Frontal cortex (tissue), 4 donors: ENCODE measurements at places on chromosomes 7 and 10.

DNA sequence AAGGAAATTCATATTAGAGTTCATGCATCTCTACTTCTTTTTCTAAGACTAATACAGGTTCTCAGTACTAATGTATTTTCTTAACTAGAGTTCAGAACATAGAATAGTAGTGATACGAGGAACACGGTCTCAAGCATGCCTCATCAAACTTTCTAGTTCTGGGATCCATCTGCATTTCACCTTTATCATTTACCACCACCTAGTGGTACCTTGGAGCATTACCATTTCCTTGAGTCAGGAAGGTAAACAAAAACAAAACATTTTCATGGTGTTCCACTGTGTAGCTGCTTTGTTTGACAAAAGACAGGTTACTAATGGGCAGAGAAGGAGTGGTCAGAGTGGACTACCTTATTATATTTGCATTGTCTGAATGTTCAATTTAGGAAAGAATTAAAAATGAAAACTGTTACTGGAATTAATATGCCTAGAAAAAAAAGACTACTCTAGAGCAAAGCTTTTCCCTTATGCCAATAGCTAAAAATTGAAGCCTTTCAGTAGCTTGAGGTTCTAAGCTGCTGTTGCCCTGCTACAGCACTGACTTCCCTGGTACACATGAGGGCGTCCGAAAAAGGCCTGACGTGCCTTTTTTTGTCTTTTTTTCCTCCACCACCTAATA, 44.5 kb downstream of the STARD3NL start:
- peak; percentile 6 for DNase-seq

- no peak for DNase-seq
These were observed 15.8 kb downstream of the CPA1 start for GRCh38 chr7:130396109-130396508.

- no peak for DNase-seq
These were observed at the start of gene HOXA10 for GRCh38 chr7:27173956-27174873. TSS of gene HOXA10 (minus strand) at chr7:27174320. CDS start at chr7:27174306, 14 bp downstream.

DNA sequence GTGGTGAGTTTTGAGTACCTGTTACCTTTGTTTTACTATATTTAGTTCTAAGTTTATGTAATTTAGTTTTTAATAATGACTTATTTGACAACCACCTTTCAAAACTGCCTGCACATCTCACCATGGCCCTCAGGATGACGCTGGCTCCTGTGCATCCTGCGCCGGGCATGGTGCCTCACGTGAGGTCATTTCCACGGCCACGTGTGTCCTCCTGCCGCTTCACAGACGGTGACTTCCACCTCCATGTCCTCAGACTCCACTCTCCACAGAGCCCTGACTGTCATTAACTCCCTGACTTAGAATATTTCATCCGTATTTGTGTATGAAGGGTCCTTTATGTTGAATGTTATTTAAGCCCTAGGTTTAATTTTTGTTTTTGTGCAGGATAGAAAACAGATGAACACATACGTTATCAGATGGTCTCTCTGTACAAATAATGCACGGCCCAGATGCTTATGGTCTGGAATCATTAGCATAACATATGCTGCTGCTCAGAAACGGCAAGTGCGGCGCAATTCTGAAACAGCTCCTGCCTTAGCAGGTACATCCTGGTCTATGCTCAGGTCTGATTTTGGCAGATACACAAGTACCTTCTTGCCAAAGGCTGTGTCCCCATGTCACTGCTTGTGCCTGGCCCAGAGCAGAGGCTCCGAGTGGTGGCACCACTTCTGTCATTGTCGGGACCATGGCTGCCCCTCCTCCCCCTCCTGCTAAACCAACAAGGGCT, 155.8 kb downstream of the WDR37 start:
- no peak for DNase-seq

GRCh38 chr7:48105045-48105444, 16.0 kb downstream of the UPP1 start:
- no peak for DNase-seq

DNA sequence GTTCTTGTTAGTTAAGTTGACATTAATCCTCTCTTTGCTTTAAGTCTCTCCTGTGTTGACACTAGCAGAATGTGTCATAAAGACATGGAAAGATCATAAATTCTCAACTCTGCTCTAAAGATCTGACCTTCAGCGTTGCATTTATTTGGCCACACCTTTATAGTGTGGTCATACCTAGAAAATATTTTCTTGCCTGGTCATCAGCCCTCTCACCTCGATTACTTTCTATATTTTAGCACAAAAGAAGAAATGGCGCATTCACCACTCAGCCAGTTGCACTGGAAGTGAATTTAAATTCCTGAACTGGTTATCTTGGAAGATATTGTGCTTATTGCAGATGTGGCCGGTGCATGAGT, 96.7 kb upstream of the PDCD4 start:
- DNase-seq = no peak

DNA sequence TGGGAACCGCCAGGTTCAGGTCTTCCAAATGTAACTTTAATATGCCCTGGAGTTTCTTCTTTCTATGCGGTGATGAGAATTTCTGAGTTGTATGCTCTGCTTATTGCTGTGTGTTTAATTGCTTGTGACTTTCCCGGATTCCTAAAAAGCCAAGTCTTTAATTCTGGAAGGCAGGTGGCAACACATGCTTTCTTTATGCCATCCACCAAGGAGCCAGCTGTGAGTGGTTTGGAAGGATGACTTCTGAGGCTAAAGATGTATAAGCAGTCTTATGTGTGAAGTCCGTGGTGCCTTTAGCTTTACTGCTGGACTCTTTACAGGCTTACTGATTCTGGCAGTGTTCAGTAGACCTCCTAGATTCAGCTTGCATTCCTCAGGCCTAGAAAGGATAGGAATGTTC, 3.1 kb downstream of the SDK1 start:
- DNase-seq = no peak

GRCh38 chr7:87210506-87210905, 9.0 kb downstream of the TMEM243 start:
- DNase-seq = no peak

DNA sequence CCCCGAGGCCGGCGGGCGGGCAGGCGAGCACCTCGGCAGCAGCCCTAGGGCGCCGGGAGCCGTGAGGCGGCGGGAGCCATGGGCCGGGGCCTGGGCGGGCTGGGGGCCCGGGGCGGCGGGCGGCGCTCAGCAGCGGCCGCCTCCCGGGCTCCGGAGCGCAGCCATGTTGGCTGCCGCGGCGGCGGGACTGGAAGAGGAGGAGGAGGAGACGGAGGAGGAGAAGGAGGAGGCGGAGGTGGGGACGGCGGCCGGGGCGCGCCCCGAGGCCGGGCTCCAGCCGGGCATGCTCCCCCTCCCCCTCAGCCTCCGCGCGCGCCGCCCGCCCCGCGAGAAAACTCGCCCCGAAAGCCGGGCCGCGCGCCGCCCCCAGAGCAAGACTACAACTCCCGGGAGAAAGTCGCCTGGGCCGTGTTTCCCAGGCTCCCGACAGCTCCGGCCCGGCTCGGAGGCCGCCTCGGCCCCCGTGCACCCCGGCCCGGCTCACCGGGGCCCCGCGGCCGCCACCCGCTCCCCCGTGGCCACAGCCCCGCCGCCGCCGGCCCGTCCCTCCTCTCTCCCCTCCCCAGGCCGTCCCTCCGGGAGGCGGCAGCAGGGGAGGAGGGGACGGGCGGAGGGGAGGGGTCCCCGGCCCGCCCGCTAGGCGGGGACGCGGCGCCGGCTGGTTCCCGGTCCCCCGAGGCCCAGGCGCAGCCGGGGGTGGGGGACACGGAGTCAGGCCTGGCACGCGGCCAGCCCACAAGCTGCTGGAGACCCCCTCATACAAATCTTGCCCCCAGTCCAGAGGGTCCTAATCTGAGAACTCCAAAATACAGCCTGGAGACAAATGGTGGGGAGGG, at the start of gene DLG5:
DLG5 (minus strand) TSS at position 190 of the 836 bp plus-strand sequence. CDS start 235 bp downstream, outside the sequence.
- DNase-seq = peak; percentile 82

DNA sequence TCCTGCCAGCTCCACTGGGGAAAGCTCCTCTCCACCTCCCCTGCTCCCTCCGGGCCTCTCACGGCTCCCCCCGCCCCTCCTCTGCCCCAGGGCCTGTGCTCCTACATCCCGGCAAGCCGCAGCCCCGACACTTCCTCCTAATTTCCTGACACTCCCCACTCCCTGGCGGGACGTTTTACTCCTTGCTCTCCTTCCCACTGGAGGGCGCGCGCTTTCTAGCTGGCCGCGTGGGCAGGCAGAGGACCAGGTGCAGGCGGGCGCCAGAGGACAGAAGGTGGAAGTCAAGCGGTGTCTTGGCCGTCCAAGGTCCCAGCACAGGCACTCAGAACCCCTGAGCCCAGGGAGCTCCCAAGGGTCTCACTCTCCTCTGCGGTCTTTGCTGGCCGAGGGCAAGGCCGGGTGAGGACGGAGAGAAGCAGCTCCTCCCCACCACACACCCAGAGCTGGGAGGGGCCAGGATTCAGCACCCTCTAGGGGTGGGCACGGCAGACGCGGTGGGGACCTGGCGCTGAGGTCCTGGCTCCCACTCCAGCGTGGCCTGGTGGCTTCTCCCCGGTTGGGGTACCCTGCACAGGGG, 19.1 kb downstream of the ADAM8 start:
- DNase-seq = no peak

DNA sequence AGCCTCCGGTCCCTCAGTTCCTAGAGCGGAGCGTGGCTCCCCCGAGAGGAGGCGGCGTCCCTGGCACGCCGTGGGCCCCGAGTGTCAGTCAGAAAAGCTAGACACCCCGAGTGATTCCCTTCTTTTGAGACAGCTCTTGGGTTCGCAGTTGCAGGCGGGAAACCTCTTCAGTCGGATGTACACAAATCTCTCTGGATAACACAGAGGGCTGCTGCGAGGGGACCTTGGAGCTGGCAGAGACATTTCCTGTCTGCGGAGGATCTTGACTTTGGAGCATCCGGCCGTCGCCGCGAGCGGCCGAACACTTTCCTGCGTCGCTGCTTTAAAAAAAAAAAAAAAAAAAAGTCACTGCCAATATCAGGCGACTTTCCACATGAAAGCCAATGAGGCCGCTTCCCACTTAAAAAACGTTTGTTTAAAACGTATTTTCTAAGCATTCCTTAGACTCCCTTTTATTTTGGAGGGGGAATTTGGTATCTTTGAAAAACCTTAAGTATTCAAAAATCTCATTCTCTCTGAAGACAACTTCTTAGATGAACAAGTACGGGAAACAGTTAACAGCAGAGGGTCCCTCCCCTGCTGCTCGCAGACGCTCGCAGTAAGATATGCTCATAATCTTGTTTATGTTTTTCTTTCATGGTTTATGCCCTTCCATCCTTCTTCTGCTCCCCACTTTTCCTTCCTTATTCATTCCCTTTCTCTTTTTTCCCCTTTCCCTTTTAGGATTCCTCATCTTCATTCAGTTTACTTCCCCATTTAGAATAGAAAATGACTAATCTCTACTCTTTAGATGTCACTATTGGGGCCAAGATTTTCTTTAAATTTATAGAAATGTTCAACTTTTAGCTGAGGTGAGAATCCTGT, 10.0 kb downstream of the HHEX start:
- peak; percentile 33 for DNase-seq

- no peak for DNase-seq
These were observed 24.6 kb downstream of the RTKN2 start for GRCh38 chr10:62244088-62244487.

GRCh38 chr7:99033765-99034164, 110.1 kb downstream of the SMURF1 start:
- no peak for DNase-seq

GRCh38 chr10:102644066-102644645, at the start of gene TRIM8:
TSS of gene TRIM8 (plus strand) at chr10:102644479. CDS start at chr10:102644618, 139 bp downstream.
- no peak for DNase-seq
